ENCODE measurements at places on chromosomes 1 and 21. TPM values are rescaled to one million over a fixed set of nuclear protein-coding genes. Genes with fewer than 3 reads are reported as not detected.

GRCh38 chr1:93783876-93784275 lies 95.1 kb downstream of the DNTTIP2 start:
- DNase-seq, result no peak

DNA sequence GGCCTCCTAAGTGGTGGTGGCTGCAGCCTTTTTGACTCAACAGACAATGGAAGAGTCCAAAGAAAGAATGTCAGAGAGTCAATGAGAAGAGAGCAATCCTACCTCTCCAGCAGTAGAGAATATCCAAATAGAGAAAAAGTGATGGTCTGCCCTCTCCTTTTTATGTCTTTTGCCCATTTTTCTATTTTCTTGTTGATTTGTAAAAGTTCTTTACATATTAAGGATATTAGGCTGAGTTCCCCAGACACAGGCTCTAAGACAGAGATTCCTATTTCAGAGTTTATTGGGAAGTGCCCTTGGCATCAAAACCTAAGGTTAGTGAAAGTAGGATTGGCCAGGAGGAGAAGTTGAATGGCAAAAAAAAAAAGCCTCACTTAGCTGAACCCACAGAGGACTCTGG lies 20.3 kb upstream of the SLC30A1 start:
- no peak for DNase-seq

DNA sequence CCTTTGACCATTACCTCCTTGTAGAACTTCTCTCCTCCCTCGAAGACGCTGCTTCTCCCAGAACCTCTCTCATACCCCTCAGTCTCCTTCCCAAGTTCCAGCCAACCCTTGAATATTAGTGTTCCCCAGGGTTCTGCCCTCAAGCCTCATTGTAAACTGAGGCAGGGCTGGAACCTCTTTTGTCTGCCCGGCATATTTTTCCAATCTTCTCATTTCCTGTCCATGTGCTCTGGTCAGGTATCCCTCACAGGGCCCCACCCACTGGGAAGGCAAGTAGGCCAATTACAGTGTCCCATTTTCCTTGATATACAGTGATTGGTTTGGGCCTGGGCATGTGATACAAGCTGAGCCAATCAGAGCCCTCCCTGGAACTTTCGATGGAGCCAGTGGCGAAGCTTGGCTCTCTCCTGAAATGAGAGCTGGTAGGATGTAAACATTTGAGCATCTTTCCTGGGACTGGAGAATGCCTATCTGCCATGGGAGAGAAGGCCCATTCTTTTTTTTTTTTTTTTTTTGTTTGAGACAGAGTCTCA lies 57.1 kb upstream of the ID3 start:
- DNase-seq, result no peak

DNA sequence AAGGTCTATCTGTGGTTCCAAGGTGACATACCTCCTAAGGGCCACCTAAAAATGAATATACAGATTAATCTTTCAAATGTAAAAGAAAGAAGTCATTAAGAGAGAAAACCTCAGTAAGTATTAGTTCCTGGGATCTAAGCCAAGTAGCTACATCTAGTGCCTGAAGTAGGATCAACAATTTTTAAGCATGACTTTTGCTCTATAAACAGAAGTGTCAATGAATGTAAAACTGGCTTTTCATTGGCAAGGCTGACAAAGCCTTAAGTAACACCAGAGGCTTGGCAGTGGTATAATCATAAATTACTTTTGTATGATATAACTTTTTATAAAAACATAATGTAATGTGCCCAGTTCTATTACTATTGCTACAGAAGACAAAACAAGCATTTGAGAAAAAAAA lies 12.2 kb upstream of the ACADM start:
- no peak for DNase-seq

DNA sequence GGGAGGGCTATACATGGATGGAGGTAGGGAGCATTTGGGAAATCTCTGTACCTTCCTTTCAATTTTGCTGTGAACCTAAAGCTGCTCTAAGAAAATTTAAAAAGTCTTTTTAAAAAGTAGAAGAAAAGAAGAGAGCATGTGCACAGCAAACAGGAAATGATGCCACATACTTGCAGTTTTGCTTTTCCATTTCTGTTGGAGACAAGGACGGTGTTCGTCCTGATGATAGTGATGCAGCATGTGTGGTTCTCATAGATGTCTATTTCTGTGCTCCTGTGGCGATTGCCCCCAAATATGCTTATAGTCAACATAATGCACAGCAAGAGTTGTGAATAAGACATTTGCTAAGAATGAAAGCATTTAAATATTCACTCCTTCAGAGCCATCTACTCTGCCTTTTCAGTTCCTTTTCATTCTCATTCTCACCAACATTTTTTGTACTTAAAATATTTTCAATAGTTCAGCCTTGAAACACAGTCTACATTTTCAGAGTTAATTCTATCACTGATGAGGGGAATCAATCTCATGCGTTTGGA lies 66.6 kb downstream of the LRRC8C start:
- no peak for DNase-seq

DNA sequence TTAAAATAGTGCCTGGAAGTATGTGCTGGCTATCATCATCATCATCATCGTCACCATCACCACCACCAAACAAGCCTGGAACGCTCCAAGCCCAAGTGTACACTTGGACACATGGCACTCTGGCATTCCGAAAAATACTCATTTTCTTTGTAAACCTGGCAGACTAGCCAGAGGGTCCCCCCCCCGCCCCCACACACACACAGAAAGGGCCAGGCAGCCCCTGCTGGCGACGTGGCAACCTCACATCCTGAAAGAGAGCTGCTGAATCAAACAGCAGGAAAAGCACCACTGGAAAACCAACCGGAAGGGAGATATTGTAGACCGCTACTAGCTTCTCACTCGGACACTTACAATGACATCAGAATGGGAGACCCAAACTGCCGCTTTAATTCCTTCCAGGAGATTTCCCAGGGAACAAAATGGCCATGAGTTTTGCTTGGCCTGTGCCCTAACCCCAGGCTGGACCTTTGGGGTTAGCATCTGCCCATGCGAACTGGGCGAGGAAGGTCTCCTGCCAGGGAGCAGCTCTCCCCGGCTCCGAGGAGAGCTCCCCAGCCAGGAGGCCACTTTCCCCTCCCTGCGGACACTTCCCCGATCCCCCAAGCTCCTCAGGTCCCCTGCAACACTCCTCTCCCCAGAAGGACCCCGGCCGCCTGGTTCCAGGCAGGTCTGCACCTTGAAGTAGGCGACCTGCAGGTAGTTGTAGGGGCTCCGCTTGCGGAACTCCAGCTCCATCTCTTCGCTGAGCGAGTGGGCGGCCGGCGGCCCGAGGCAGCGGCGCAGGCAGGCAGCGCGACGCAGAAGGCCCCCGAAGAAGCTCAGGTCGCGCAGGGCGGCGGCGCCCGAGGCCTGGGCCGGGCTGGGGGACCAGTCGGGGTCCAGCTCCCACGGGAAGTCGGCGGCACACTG lies 742 bp downstream of the P3H1 start:
- no peak for DNase-seq

DNA sequence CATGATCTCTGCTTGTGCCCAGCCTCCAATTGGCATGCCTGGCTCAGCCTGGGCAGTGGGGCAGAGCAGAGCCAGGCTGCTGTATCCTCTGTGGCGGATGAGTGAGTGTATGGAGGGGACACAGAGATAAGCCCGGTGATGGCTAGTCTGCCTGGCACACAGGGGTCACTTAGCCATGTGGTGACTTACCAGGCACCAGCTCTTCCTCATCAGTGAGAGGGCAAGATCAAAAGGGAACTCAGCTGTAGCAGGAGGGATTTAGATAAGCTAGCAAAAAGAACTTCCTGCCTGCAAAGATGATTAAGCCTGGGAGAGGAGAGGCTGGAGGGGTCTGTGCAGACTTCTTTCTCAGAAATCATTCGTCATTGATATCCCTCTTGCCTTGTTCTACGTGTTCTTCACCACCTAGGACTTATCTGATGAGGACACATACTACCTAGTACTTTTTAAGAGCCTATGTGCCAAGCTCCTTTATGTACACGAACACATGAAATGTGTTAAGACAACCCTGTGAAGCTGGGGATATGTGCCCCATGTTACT lies 7.9 kb downstream of the KIF21B start:
- DNase-seq, result no peak

DNA sequence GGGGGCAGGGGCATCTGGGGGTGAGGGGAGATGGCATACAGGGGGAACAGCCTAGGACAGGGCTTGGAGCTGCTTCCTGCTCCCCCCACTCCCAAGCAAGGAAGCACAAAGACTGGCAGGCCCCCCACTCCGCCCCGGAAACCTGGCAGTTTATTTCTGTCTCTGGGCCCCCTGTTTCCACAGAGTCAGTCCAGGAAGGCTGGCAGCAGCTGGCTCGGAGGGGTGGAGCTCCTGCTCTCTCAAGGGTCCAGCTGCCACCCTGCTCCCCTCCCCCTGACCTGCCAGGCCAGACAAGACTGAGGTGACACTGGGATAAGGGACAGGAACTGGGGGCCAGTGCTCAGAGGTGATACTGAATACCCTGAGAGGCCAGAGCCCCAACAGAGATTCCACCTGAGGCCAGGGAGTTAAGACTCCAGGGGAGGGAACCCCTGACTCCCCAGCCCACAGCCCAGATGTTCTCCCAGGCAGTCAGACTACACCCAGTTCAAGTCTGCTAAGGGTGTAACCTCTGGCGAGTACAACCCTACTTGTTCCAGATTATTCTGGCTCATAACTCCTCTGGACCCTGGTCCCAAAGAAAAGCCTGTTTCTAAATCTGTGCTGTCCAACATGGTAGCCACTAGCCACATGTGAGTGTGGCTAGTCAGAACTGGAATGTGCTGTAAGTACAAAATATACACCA lies 26.3 kb downstream of the AHDC1 start:
- no peak for DNase-seq

GRCh38 chr1:175824079-175824478 lies 80.7 kb upstream of the TNR start:
- no peak for DNase-seq

- DNase-seq, result no peak
Observed at GRCh38 chr1:92274939-92275338, 23.8 kb downstream of the GLMN start.

DNA sequence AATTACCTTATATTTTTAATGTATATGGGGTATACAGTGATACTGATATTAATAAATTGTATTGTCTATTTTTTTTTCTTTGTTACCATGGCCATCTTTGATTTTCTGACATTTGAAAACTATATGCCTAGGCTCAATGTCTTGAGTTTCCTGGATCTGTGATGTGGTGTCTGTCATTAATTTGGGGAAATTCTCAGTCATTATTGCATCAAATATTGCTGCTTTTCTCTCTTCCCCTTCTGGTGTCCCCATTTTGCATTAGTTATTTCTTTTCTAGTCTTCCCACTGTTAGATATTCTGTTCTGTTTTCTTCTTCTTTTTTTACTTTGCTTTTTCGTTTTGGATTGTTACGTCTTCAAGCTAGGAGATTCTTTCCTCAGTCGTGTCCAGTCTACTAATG lies 33.8 kb downstream of the ZBTB40 start:
- DNase-seq, result no peak

DNA sequence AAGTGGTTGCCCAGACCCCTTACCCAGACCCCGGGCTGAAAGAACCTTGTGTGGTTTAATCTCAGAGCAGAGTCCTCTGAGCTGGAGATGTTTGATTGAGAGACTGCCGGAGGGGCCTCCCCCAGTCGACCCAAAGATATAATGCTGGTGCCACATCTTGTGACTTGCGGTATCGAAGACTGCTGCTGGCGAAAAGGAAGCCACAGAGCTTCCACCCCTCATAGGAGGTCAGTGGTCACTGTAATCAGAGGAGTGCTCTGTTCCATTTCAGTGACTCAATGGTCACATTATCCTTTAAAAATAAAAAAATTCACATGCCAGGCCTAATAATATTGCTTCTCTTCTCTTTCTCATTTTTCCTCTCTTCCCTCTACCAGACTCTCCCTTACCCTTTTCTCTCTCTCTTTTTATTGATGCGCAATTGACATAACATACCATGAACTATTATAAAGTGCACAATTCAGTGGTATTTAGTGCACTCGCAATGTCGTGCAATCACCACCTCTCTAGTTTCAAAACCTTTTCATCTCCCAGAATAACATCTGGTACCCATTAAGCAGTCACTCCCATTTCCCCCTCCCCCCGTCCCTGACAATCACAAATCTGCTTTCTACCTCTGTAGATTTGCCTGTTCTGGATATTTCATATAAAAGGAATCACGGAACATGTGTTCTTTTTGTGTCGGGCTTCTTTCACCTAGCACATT lies 52.6 kb upstream of the LYST start:
- DNase-seq, result no peak

The TMEM200B gene
- total RNA-seq, result not detected

The CNR2 gene
- 15.1 TPM for total RNA-seq

The HFM1 gene
- total RNA-seq, result not detected

Measured in GM12878 (cell line).